ENCODE measurements at places on chromosomes 12 and 14.

GRCh38 chr12:108060067-108060466 is 69.0 kb upstream of the WSCD2 start:
- no peak for DNase-seq

DNA sequence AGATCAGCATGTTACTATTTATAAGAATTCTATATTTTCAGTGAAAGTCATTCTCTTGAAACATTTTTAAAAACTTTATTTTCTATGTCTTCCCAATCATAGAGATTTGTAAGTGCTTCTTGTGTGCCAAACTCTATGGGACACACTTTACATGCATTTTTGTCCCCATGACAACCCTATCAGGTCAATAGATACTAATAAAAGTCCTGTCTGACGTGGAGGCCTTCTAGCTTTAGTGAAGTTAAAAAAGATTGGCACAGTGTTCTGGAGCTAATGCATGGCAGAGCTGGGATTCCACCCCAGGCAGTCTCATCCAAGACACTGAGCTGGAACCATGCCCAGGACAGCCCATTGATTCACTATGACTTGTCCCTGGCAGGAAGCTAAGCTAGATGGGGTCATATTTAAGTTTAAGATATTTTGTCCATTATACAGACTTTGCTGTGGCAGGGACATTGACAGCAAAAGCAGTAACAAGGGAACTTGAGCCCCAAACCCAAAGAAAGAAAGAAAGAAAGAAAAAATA is 28.1 kb downstream of the TTC6 start:
- no peak for DNase-seq

GRCh38 chr12:69575346-69575745 is 9.9 kb upstream of the CCT2 start:
- DNase-seq: no peak

GRCh38 chr12:105552056-105552455 is 221.6 kb downstream of the C12orf75 start:
- no peak for DNase-seq

- no peak for DNase-seq
These were observed 26.0 kb upstream of the RIMBP2 start for GRCh38 chr12:130742112-130742511.

GRCh38 chr12:104768033-104768432 is 190.1 kb downstream of the SLC41A2 start:
- DNase-seq: no peak

DNA sequence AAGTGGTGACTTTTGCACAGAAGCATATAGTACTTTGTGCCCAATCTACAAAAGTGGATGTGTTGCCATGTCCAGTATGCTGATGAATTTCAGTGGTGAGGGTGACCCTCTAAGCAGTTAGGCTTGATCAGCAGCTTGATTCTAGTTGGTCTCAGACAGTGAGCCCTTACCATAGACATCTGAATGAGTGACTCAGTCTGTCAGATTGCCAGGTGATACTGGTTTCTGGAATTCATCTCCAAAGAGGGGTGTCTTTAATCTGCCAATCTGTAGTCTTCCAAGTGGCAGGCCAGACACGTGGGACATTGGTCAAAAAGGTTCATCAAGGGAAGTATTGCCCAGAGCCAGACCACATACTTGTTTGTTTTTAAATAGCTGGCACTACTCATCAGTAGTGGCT is 187.4 kb upstream of the SLC16A7 start:
- DNase-seq: no peak

- DNase-seq: no peak
These were observed 51.1 kb downstream of the BRMS1L start for GRCh38 chr14:35877276-35877675.

DNA sequence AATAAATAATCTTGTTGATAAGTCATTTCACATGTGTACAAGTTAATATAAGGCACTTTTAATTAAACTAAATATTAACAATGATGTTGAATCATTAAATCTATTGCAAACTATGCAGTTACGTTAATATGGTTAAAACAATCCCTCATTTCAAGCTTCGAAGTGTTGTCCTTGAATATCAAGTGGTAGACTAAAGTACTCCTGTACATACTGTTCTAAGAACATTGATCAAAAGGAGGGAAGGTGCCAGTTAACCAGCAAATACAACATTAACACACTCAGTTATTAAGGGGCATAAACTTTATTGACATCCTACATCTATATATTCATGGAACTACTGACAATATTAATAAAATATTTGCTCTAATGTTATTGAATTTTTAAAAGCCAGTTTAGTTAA is 8.7 kb downstream of the BCAT1 start:
- no peak for DNase-seq

DNA sequence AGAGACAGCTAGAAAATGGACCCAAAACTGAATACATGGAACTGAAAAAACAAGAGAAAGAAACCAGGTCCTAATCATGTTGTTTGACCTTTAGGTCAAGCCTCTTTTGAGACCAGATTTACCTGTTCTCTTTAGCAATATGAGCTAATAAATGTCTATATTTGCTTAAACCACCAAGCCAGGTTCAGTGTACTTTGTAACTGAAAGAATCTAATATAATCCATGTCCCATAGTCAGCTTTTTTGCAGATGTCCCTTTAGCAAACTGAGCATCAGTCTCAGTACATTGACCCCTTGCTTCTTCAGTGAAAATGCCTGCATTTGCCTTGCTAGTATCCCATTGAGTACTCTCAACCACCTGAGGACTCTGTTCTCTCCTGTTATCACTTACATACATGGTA is 61.7 kb downstream of the PLCZ1 start:
- DNase-seq: no peak

GRCh38 chr12:67920413-67920812 is 68.8 kb upstream of the IFNG-AS1 start:
- DNase-seq: no peak

DNA sequence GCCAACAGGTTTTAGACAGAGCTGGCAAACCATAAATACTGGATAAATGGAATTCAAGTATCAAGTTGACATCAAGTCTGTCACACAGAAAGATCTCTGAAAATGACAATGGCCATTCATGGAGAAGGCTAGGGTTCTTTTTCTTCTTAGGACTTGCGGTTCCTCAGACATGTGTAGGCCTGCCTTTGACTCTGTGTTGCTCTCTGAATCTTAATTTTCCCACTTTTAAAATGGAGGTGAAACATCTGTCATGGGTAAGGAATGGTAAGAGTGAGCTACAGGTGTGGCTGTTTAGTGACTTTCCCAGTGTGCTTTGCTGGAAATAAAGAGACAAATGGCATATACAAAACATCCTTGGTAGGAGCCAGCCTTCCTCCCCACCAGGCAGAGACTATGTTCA is 79.2 kb downstream of the PTCSC3 start:
- DNase-seq: no peak

GRCh38 chr12:62116986-62117385 is 143.2 kb upstream of the USP15 start:
- DNase-seq: no peak

DNA sequence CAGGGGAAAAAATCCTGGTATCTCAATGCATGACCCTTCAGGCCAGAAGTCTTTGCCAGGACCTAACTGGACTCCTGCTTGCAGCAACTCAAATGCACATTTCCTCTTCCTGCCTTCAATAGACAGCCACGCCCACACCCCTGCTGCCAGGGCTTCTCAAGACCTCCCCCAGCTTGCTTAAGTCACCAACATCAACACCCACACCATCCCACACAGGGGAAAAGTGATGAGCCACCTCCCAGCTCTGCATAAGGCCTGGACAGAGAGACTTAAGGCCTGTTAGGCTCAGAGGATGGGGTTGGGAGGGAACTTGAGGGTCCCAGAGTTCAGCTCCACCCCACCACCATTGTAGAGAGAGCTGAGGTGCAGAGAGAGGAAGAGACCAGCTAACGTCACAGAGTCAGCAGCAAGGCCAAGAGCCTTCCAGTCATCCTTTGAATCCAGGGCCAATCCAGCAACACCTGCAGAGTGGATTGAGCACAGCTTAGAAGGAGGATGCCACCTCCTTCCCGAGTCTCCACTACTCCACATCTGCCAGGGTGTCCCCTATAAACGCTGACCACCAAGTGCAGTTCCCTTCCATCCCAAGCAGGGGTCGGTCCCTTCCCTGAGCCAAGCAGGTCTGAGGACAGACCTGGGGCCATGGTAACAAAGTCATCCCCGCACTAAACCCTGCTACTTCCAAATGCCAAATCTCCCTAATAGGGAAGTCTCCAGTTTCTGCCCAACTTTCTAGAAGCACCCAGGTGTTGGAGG is 50.0 kb downstream of the KDM2B start:
- peak; percentile 64 for DNase-seq

DNA sequence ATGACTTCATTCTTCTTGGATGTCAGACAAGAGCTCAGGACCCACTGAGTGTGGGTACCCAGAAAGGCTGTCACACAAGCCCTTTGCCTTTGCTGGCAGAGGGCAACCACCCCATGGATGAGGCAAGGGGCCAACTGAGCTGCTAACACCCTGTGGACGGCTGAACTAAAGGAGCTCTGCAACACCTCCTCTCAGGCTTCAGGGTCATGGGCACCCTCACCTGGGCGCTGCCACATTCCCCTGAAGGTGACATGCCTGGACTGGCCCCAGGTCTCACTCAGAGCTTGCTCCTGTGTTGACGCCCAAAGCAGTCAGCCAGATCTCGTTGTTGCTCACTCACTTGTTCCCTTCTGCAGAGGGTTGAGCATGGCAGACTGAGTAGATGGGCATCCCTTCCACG is 336.8 kb upstream of the TMEM132C start:
- no peak for DNase-seq

DNA sequence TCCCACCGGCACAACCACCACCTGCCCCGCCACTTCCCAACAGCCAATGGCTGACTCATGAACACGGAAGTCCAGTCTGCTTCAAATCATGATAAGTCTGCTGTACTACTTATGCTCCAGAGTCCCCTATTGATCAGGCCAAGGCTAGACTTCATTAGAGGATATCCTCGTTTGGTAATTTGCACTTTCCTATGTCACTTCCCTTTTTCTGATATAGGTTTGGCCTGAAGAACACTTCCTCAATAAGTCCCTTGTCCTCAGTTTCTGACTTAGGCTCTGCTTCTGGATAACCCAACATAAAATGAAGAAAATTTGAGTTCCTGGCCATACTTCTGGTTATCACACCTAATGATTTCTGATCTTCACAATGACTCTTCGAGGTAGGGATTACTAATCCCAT is 45.3 kb downstream of the IFNG-AS1 start:
- no peak for DNase-seq

DNA sequence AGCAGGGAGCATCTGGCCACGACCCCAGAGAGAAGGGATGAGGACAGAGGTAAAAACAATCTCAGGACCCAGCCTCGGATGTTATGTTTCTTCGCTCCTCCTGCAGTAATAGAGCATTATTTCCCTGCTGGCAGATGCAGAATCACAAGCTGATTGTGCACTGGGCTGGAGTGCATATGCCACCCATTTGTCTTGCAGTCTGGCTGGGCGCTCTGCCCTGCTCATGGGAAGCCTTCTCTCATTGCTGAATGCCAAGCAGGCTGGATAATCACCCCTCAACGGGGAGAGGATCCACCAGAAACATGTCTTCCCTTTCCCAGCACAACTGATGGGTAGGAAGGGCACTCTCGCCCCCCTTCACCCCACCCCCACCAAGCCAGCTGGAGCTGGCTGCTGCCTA is 8.5 kb upstream of the VASH1 start:
- peak; percentile 92 for DNase-seq

GRCh38 chr14:99803106-99803775 is 10.0 kb downstream of the EML1 start:
- DNase-seq: no peak

DNA sequence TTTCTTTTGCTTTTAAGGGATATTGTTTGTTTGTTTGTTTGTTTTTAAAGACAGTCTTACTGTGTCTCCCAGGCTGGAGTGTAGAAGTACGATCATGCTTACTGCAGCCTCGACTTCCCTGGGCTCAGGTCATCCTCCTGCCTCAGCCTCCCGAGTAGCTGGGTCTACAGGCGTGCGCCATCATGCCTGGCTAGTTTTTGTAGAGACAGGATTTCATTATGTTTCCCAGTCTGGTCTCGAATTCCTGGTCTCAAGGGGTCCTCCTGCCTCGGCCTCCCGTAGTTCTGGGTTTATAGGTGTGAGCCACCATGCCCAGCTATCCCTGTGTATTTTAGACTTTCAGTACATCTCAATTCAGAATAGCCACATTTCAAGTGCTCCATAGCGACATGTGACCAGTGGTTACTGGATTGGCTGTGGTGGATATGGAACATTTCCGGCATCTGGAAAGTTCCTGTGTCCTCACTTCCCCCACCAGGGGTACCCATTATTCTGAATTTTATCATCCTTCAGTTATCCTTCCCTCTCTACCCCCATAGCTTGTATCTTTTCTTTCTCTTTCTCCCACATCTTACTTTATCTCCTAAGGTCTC is 61.1 kb downstream of the HRK start:
- DNase-seq: no peak

DNA sequence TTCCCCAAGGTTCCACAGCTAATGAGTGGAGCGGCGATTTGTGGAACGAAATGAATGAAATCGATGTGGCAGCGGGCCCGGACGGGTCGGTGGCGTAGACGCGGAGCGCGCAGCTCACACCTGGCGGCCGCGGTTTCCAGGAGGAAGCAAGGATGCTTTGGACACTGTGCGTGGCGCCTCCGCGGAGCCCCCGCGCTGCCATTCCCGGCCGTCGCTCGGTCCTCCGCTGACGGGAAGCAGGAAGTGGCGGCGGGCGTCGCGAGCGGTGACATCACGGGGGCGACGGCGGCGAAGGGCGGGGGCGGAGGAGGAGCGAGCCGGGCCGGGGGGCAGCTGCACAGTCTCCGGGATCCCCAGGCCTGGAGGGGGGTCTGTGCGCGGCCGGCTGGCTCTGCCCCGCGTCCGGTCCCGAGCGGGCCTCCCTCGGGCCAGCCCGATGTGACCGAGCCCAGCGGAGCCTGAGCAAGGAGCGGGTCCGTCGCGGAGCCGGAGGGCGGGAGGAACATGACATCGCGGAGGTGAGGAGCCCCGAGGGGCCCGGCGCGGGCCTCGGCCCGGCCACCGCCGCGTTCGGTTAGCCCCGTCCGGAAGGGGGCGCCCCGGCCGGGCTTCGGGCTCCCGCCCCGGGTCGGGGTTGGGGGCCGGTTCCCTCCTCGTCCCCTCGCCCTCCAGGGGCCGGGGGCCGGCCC is at the start of gene PTPN11:
Gene PTPN11, plus strand, starts transcription at position 340 of the 689 bp plus-strand sequence. Its CDS starts 165 bp downstream, at position 505.
- DNase-seq: peak; percentile 63

- no peak for DNase-seq
These were observed 328.1 kb downstream of the ATP23 start for GRCh38 chr12:58269476-58269875.

- peak; percentile 39 for DNase-seq
These were observed 545 bp downstream of the PPFIA2 start for GRCh38 chr12:81758421-81759189.

DNA sequence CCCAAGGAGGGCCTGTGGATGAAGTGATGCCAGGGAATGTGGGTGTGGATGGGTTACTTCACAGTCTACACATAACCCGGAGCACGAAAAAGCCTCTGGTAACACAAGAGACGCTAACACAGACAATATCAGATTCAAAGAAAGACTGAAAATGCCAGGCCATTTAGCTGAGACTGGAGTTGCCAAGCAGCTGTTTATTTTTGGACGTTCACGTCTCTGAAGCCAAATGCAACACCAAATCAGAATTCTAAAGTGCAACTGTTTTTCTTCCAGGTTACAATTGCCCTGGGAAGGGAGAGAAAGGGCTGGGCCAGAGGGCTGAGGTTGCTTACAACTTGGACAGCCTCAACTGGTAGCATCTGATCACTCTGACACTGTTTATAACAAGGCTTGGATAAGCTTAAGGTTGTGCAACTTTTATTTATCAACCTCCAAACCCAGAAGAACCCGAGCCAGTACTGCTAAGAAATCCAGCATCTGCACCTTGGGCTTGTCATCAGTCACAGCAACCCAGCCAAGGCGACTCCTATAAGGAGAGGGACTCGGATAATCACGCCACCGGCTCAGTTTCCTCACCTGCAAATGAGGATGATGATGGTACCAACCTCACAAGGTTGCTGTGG is 24.8 kb downstream of the NUAK1 start:
- no peak for DNase-seq

Measured in pons (tissue), 1 donor.